ENCODE measurements at places on chromosomes 2 and 18. TPM values are rescaled to one million over a fixed set of nuclear protein-coding genes. Genes with fewer than 3 reads are reported as not detected.
A peak's percentile ranks its signal among the peaks of the same experiment; 100 is the strongest.

DNA sequence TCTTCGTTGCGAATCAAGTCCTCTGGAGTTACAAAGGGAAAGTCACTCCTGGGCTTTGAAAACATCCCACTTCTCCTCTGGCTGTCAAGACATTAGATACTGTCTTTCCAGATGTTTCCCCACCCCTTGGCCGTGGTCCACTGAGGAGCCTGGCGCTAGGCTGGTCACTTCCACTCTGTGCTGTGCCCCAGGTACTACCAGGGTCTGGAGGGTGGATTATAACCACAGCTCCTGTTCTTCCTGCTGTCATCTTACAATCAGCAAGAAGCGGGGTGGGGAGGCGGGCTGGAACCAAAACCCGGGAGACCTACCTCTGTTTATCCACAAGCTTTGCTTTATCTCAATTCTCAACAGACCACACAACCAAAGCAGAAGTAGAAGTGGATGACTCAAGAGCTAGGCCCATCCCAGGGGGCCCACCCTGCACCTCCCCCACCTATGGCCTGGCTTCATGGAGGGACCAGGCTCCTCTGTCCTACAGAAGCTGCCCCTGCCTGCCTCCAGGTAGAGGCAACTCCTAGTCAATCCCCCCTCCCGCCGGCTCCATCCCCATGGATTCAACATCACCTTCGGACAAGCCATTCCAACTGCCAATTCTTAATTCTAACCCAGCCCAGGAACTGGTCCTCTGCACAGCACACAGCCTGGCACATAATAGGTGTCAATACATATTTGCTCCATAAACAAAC lies 17.8 kb downstream of the SMAD7 start:
- DNase-seq, result no peak

- no peak for DNase-seq
Observed at GRCh38 chr18:24031318-24031717, 16.8 kb downstream of the TTC39C start.

- no peak for DNase-seq
Observed at GRCh38 chr2:9618410-9618809, 12.4 kb downstream of the YWHAQ start.

GRCh38 chr2:170238776-170239175 lies 60.8 kb downstream of the MYO3B start:
- DNase-seq, result no peak

- DNase-seq, result no peak
Observed at GRCh38 chr18:63999871-64000270, 30.0 kb downstream of the SERPINB8 start.

GRCh38 chr2:217691920-217692666 lies 310.7 kb downstream of the TNS1 start:
- peak; percentile 77 for DNase-seq

DNA sequence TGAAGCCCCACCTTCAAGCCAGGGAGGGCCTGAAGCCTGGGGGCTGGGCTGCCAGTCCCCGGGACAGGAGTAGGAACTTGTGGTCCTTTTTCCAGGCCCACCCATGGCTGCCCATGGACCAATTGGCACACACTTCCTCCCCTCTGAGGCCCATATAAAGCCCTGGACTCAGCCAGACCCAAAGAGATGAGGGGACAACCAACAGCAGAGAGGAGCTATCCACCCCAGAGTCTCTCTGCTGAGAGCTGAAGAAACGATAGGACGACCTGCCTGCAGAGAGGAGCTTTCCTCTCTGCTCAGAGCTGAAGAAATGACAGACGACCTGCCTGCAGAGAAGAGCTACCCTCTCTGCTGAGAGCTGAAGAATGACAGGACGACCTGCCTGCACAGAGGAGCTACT lies 43.8 kb upstream of the PEX13 start:
- no peak for DNase-seq

- DNase-seq, result no peak
Observed at GRCh38 chr2:113357071-113357470, 78.3 kb upstream of the PAX8 start.

DNA sequence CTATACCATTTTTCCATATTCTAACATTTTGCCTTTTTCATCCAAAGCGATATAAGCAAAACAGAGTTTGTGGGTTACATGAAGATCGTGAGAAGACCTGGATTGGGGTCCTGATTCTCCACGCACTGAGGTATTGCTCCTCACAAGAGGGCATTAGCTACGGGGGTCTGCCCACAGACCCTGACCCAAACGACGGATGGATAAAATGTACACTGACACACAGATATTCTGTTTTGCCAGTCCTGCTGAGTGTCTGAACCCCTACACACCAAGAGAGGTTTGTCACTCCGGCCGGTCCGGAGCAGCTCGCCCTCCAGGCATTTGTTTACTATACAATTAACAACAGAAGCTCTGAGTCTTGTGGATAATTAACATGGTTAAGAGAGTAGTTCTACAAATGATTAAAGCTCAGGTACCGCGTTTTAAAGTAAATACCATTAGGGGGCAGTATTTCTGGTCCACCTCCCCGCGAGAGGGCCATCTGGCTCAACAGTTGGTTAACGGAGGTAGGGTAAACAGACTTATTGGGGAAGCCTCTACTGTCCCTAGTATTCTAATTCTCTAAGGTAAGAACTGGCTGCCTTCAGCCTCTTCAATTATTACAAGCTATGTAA lies 28.4 kb downstream of the SCYGR8 start:
- DNase-seq, result no peak

Gene RFX8
- 2.0 TPM for polyA plus RNA-seq

Gene TSN
- 52.3 TPM for polyA plus RNA-seq

Gene PAX8
- polyA plus RNA-seq, result 0.05 TPM

Gene CFC1
- polyA plus RNA-seq, result not detected

Gene PTPRN
- 0.86 TPM for polyA plus RNA-seq

Gene SAG
- 0.11 TPM for polyA plus RNA-seq

All from muscle of leg (tissue), 16 donors.